Activated CD4-positive, alpha-beta T cell treated with anti-CD3 and anti-CD28 coated beads, Interleukin-2, amount 10 ng/mL, durations not matched to agents 7 days and 5 days (primary cell): ENCODE measurements at places on chromosomes 13 and 19.

DNA sequence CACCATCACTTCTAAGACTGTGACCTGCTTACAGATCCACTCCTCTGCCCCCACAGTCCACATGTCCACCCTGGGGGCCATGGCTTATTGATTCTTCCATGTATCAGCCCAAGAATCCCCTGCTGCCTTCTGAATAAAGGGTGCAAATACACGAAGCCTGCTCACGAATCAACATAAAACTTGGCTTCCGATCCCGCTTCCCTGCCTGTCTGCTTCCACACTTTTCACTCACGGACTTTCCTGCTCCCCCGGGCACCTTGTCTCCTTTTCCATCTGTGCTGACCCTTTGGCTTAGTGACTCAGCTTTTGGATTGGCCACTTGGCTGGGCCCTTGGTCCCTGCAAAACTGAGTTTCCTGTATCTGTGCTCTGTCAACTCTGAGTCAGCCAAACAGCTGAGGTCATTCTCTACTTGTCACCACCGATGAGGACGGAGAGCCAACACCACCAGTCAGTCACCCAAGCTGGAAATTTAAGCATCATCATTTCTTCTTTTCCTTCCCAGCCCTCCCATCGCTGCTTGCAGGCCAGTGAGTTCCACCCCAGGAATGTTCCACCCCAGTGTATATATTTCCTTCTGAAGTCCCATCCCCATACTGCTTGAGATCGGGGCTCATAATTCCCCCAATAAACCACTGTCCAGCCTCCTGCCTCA lies 11.4 kb upstream of the USP12 start:
- no peak for DNase-seq

GRCh38 chr19:49553451-49554271 lies 25.9 kb downstream of the RCN3 start:
- DNase-seq, result peak; percentile 52

- DNase-seq, result no peak
Measured at GRCh38 chr19:44548736-44549135, 19.3 kb upstream of the CEACAM20 start.

DNA sequence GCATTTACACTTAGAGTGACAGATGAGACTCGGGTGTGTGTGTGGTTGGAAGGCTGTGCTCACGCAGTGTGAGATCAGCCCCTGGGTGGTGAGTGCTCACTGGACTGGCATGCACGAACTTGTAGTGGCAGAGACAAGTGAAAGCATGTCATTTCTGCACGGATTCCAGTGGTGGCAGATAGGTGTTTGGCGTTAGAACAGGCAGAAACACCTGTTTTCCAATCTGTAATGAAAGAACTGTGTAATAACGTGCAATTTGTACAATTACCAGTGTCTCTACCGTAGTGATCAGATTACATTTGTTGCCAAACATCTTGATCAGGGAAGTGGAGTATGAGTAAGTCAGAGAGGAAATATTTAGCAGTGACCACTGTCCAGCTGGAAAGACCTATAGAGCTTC lies 8.2 kb downstream of the LAMP1 start:
- no peak for DNase-seq

DNA sequence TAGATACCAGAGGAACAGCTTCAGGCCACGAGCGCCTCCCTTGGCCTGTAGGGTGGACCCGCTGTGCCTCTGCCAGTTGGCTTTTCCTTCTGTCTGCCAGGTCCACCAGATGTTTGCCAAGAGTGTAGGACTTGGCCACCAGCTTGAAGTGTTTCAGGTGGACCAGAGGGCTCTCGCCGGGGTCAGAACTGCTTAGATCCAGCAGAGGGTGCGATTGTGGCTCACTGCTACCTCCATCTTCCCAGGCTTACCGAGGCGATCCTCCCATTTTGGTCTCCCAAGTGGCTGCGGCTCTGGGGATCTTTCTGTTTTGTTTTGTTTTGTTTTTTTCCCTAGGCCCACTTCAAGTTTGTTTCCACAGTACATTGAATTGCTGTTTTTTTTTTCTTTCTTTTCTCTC lies 23.0 kb upstream of the ZNF730 start:
- DNase-seq, result no peak

GRCh38 chr19:30171795-30172612 lies 200.2 kb upstream of the ZNF536 start:
- no peak for DNase-seq

GRCh38 chr13:113001241-113002140 lies 32.5 kb downstream of the MCF2L start:
- no peak for DNase-seq

- DNase-seq, result no peak
Measured at GRCh38 chr19:16117594-16118033, 5.9 kb downstream of the RAB8A start.

DNA sequence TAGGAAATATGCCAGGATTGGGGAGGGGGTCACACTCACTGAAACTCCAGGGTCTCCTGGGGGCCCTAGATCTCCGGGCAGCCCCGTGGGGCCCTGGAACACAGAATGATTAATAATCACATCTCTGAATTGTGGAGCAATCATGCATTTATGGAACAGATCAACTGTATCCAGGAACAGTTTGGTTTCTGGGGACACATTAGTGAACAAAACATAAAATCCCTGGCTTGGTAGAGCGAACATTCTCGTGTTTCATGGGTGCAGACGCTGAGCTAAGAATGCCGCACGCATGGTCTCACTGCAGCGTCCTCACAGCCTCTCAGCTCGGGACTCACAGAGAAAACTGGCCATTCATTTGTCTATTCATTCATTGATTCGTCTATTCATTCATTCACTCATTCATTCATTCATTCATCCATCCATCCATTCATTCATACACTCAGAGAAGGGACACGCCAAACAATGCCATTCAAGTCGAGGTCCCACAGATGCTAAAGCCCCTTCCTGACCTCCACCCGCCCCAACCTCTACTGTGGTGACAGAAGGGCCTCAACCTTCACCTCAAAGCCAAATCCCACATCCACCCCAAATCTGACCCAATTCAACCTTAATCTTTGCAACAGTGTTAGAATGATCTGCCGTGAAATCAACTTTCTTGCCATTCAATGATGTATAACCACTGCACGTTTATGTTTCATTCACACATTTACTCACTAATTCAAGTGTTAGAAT lies 35.0 kb upstream of the OLFM2 start:
- no peak for DNase-seq

GRCh38 chr13:24066405-24067295 lies 93.9 kb upstream of the SPATA13 start:
- DNase-seq, result no peak

- DNase-seq, result peak; percentile 49
Measured at GRCh38 chr19:2270157-2270422, 11.9 kb downstream of the PEAK3 start.

DNA sequence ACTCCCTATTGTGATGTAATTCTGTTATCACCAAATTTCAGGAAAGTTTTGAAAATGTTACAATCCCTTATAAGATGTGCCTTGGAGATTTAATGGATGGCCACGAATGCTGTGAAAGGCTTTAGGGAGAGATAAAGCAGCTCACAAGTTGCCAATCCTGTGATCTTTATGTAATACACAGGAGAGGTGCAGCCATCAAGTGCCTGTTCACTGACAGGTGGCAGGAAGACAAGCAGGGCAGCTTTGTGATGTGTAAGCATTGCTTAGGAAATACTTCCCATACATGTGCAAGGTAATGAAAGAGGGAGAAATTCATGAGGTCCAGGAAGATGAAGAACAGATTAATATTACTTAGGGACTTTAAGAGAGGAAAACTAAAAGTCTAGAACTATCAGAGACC lies 628.8 kb downstream of the SLITRK6 start:
- no peak for DNase-seq

DNA sequence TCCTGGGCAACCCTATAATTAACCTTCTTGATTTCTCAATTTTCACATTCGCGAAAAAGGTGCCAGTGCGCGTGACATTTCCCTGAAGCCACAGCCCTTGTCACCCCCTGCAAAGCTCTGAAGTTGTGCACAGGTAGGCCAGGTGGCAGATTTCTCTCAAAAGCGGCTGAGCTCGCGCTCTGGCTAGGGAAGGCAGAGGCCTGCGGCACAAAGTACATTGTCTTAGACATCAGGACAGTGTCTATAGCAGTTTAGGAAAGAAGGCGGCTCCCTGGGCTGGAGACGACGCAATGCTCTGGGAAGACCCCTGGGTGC lies 42.9 kb upstream of the ZNF14 start:
- no peak for DNase-seq

DNA sequence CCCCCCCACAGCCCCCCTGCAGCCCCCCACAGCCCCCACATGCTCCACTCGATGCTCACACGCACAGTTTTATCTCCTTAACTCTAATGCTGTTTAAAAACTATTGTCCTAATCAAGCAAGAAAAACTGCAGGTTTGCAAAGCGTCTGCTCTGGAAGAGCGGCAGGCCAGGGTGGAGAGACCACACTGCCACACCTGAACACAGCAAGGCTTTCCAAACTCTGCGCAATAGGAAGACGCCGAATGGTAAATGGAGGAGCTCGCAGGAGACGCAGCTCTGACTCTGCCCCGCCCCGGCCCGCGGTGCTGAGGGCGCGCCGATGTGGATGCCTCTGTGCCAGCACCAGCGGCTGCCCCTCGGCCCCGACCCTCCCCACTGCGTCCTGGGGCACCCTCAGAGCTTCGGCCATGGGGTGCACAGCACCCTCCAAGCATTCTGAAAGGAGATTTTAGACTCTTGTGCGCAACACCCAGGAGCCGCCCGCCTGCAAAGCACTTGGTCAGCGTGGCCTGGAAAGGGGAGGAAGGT lies 32.4 kb downstream of the RASA3 start:
- DNase-seq, result no peak

GRCh38 chr19:10356431-10356830 lies 17.0 kb upstream of the ICAM3 start:
- DNase-seq, result no peak

- DNase-seq, result peak; percentile 94
Measured at GRCh38 chr19:48634424-48635262, 2.5 kb downstream of the DBP start.

DNA sequence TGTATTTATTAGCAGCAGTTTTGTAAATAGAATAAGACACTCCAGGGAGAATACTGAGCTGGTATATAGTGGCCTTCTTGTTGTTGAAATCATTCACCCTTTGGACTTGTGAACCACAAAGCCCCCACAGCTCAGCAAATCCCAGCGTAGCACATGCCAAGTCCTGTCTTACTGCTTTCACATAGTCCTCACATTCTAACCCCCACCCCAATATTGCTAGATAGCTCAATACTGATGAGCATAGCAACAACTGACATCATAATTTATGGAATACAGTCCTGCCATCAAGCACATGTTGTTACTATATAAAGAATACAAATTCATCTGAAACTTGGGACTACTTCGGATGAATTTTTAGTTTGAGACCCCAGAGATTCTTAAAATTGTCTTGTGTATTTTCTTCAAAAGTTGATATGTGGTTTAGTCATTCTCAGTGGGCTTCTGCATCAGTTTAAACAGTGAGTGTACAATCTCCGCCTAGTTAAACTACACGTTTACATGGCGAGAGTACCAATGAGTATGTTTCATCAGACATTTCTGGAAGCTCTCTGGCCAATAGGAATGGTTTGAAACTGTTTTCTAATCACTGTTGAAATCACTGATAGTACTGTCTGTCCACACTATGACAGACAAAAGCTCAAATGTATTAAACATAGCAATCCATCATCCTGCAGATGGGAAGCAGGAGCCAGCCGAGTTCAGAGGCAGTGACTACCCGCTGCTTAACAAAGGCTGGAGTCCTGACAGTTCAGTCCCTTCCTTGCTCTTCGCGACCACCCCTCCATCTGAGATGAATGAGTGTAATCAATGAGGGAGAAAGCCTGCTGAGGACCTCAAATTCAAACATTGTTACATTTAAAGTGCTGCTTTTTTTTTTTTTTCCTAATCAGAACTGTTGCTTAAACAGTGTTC lies 15.2 kb downstream of the DACH1 start:
- no peak for DNase-seq

GRCh38 chr13:93620181-93620765 lies 393.7 kb downstream of the GPC6 start:
- DNase-seq, result no peak

GRCh38 chr13:114259974-114260373 lies 21.4 kb upstream of the UPF3A start:
- no peak for DNase-seq

GRCh38 chr13:34360702-34361101 lies 542.8 kb downstream of the RFC3 start:
- DNase-seq, result no peak

- DNase-seq, result no peak
Measured at GRCh38 chr13:34066344-34066743, 248.4 kb downstream of the RFC3 start.

DNA sequence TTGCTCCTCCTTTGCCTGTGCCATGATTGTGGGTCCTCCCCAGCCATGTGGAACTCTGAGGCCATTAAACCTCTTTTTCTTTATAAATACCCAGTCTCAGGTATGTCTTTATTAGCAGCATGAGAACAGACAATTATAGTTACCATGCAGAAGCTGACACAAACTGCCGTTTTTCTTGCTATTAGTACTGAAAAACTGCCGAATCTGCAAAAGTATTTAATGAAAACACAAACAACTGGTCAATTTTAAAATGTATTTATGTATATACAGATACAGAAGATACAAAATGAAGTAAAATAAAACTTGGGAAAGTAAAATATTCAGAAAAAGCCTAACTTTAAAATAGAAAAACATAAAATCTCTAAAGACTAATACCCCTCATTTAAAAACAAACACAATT lies 206.3 kb downstream of the DIAPH3 start:
- DNase-seq, result no peak

- no peak for DNase-seq
Measured at GRCh38 chr13:92745258-92745657, 481.3 kb upstream of the GPC6 start.

DNA sequence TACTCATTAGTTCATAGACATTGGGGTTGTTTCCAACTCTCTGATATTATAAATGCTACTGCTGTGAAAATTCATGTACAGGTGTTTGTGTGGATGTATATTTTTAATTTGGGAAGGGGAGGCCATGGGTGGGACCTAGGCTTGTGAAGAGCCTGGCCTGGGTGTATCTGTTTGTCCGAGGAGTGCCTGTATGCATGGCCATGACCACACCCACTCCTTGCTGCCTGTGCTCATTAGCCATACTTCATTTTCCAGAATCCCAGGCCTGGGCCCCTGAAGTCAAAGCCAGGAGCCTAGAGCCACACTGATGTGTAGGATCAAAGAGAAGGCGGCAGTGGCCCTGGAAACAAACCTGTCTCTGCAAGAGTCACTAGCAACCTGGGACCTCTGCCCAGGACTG lies 10.4 kb downstream of the ERVK3-1 start:
- no peak for DNase-seq

DNA sequence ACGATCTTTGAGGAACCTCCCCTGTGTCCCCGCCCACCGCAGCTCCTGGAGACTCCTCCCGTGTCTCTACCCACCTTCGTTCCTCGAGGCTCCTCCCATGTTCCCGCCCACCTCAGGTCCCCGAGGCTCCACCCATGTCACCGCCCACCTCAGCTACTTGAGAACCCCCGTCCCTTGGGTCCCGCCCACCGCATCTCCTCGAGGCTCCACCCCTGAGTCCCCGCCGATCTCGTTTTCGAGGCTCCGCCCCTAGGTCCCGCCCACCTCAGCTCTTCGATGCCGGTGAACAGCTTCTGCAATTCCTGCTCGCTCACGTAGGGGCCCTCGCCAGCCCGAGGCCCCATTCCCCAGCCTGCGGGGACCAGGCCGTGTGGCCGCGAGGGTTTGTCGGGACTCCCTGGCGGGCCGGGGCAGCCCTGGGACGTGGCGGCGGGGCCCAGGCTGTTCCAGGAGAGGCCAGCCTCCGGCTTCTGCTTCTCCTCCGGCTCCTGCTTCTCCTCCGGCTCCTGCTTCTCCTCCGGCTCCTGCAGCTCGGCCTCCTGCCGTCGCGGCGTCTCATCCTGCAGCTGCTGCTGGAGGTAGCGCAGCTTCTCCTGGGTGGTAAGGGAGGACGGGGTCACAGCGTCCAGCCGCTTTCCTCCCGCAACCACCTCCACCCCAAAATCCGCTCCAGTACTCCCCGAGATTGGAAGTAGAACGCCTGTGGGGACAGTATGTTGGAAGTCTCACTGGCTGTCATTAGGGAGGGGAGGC lies 16.7 kb downstream of the TSKS start:
- peak; percentile 34 for DNase-seq
